ENCODE measurements at places on chromosomes 2 and 18.

- DNase-seq: no peak
Measured at GRCh38 chr2:58350484-58350883, 109.4 kb upstream of the FANCL start.

DNA sequence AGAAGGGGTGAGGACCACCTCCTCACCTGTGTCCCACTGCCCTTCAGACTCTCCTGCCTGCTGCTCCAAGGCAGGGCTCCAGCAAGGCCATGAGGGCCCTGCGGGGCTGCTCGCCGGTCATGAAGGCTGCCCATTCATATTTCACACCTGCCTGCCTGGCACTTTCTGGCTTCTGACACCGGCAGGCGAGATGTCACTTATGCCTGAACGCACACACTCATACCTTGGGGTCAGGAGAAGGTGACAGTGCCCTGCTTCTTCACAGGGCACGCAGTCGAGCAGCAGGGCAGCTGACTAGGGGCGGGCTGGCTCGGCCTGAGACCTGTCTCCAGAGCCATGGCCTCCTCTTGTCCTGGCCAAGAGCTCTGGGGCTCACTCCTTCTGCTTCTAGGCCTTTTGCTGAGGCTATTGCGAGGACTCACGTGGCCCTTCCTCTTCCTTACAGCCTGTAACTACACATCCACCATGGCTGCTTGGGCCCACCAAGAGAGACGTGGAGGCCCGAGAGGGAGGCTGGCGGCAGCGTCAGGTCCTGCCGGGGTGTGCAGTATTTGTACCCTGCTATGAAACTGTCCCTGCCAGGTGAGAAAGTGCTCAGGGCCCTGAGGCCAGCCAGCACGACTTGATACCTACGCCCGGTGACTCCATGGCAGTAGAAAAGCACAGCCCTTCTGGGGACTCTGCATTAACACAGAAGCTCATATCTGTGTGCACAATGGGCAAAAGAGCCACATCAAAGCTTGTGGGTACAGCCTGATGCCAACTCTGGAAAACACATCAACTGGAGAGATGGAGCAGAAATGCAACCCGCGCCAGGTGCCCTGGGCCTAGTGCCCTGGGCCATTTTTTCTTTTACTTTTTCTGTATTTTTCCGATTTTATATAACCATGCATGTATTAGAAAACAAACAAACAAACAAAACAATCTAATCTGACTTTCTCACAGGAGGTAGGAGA, 30.6 kb downstream of the HS6ST1 start:
- no peak for DNase-seq

GRCh38 chr2:222413295-222413911, 10.9 kb upstream of the SGPP2 start:
- DNase-seq: no peak

GRCh38 chr2:33153008-33153407, 206.3 kb downstream of the LTBP1 start:
- DNase-seq: no peak

DNA sequence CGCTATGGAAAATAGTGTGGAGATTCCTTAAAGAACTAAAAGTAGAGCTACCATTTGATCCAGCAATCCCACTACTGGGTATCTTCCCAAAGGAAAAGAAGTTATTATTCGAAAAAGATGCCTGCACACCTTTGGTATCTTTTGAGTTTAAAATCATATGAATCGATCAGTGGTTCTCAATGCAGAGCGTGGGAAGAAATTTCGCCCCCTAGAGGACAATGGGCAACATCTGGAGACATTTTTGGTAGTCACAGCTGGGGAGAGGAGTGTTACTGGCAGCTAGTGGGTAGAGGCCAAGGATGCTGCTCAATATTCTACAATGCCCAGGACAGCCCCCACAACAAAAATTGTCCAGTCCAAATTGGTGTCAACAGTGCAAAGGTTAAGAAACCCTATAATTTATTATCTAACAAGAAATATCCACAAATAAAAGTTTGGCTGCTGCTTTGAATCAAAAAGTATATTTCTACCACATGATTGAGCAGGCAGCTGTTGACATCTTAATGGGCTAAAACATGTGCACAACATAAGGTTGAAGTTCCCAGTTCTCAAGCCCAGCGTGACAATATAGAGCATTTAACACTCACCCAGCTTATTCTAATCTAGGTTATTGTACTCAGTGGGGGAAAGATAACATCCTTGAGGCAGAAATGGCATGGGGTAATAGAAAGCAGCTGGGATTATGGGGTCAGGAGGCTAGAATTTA, 425.7 kb downstream of the LRATD1 start:
- DNase-seq: no peak

DNA sequence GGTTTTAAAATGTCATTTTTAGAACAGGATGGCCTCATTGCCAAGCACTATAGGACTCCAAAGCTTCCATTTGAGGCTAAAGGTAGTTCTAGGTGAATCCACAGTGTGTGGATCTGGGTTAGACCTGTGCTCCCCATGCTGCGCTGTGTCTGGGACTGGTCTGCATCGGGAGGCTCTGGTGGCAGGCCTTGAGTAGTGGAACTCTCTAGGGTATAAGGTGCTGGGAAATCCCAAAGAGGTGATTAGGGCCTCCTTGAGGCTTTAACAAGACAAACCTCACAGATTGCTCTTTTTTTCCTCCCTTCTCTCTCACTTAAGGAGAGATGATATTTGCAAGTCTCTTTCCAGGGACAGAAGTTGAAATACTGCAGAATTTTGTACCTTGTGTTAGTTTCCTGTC, 9.3 kb downstream of the SEC11C start:
- no peak for DNase-seq

DNA sequence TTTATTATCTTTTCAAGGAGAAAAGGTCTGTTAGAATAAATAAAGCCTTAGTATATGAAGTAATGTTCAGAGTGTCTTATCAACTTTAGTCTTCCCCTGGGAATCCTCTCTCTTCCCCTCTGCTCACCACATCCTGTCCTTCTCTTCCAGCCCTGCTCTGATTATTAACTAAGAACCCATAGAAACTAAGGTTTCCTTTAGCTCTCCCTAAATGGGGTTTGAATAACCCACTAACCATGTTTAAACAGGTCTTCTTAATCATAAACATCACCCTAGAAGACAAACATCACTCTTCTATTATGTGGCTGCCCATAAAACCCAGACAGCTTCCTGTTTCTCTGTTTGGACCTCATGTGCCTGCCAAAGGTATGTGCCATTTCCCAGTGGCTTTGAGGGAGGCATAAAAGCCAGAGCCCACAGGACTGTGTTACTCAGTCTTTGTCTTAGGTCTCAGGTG, 50.1 kb downstream of the SLC14A1 start:
- DNase-seq: peak; percentile 47

DNA sequence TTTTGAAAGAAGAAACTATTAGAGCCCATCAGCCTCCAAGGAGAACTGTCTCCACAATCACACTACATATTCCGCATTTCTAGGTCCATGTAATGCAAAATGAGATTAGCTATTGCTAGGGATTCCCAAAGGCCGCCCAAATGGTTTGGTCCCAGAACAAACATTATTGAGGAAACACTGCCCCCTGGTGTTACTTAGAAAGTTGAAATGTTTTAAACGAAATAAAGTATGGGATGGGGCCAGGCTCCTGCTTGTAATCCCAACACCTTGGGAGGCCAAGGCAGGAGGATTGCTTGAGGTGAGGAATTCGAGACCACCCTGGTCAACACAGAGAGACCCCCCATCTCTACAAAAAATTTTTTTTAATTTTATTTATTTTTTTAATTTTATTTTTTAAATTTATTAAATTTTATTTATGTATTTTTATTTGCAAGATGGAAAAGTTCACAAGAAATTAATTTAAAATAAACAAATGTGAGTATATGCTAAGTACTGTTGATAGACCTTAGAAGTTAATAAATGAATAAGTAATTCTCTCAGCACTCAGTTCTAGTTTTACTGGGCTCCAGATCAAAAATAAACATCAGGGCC, 5.5 kb downstream of the NHEJ1 start:
- peak; percentile 60 for DNase-seq

DNA sequence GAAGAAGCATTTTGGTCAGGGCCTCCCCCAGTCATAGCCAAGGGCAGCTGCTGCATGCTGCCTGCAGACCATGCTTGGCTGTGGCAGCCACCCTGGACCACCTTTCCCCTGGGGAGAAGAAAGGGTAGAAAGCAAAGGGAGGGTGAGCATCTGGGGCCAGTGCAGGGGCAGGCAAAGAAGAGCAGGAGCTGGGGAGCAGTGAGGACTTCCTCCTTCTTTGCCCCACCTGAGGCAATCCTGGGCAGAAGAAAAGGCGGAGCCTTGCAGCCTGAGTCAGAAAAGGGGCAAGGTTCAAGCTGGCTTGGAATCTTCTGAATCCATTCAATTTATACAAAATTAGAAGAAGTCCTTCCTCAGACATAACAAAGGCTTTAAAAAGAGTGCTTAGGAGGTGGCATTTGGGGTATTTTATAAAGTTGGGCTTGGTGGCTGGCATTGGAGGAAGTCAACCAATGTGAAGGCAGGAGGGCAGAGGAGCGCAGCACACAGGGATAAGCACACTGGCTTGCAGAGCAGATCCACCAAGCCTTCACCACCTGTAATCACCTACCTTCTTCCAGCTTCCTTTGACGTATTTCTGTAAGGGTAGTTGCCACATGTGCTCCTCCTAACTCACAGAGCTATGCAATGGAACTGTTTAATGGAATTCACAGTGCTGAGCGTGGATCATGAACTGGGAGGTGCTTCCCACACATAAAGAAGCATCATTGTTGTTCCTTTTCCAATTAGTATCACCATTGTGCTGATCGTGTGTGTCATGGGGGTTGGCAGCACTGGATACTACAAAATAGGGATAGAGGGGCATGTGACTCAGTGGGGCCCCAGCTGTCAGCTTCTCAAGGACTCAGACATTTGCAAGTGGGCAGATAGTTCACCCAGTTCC, 154.4 kb upstream of the EPAS1 start:
- no peak for DNase-seq

DNA sequence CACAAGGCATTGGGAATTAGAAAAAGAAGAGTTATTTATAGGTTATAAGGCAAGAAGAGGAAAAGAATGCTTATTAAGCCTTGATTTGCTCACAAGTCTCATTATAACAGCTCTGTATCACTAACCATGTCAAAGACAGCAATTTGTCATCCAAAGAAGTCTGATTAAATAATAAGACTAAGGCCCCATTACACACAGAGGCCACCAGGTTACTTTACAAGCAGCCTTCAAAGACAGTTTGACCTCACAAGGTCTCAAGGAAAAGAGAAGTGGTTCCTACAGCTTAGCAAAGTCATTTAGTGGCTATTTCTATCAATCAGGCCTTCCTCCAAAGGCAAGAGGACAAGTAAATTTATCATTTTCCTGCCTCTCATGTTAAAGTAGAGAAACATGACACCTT, 188.5 kb downstream of the MBD2 start:
- DNase-seq: no peak

- no peak for DNase-seq
Measured at GRCh38 chr18:48142353-48142752, 211.9 kb upstream of the SMAD2 start.

DNA sequence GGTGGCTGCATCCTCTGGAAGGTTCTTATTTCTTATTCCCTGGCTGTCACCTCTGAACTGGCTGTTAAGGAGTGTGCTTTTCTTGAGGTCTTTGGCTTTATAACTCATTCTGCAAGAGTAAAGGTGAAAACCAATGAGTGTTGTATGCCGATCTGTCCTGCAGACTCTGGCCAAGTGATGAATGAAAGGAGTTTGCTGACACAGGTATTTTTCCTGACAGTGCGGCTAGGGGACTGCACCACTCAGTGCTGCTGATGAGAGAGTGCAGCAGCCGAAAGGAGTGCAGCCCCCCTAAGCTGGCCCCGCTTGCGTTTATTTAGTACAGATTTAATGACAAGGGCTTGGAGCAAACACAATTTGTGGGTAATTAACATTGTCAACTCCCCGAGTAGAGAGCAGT, 41.8 kb downstream of the RAB6D start:
- no peak for DNase-seq

DNA sequence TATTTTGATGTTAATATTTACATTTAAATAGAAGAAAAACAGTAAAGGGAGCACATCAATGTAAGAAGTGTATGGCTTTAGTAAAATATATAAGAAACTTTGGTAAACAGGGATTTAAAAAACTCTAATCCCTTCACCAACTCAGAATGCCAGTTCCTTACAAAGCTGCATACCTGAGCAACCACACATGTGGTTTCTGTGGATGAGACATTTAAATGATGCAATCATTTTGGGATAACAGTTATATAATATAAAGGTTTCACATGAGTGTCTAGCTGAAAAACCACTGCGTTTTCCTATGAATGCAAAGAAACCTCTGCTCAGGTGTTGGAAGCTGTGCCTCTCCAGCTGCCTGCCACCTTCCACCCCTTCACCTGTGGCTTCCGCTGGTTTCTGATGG, 209.1 kb upstream of the REV1 start:
- peak; percentile 64 for DNase-seq

DNA sequence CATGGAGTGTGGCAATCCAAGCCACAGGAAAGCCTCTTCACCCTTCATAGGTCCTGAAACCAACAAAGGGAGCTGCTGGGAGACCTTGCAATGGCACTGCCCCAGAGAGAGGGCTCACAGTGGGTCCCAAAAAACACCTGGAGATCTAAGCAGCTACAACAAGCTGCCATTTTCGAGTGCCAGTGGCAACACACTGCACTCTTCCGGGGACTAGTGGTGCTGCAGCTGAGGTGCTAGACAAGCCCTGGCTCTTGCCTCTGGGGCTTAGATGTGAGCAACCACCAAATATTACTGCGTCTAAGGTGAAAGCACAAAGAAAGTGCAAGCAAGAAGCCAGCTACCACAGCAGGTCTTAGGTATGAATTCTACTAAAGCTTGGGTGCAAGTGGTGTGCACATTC, 192.9 kb downstream of the NOL4 start:
- no peak for DNase-seq

DNA sequence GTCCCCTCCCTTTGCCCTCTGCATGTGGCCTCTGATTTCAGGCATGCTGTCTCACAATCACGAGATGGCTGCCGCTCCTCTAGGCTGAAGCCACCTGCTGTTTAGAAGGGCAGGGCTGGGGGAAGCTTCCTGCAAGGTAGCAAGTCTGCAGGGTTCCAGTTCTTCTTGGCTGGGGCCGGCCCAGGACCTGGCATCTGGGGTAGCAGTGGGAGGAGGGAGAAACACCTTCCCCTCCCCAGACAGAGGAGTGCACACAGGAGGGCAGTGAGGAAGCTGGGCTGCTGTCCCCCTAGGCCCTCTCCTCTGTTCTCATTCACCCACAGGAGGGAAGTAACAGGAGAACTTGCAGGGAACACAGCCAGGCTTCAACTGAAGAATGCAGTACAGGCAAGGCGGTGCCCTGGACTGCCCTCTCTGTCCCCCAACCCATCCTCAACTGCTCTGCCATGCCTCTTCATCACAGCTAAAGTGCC, 345.9 kb upstream of the HS6ST1 start:
- peak; percentile 4 for DNase-seq
